ENCODE measurements at places on chromosomes 7 and 10.
A peak's percentile ranks its signal among the peaks of the same experiment; 100 is the strongest.

DNA sequence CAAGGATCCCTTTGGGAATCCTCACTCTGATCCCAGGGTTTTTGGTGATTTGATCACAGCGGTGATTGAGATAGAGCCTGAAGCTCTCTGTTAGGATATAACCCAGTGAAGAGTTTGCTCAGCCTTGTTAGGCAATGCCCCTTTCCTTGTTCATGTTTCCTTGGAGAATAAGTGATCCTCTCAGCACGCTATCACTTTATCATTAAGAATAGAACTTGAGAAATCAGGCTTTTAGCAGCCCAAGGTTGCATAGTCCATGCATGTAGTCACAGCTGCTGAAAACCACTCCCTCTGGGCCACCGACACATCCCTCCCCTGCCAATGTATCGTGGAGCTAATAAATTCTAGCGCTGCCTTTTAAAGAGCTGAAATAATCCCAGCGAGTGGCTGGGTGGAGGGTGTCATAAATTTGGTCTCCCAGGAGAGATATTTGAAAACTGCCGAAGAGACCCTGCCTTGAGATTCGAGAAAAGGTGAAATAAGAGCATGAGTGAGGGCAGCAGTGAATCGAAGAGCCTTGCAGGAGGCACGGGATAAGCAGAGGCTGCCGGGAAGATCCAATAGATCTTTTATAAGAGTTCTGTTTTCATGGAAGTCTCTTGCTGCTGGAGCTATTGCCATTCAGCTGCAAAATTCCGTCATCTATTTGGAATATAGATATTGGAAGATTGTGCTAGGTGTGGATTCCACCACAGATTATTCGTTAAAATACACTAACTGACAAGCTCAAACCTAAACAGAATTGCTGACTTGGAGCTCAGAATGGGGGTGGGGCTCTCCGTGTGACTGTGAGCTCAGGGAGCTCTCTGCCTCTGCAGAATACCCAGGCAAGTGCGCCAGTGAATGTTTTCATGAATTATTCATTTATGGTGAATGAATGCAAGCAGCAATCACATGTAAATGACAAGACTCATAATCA is 249.8 kb downstream of the TRIL start:
- DNase-seq = peak; percentile 81

- no peak for DNase-seq
Observed at GRCh38 chr10:132878730-132879407, 63.5 kb downstream of the CFAP46 start.

DNA sequence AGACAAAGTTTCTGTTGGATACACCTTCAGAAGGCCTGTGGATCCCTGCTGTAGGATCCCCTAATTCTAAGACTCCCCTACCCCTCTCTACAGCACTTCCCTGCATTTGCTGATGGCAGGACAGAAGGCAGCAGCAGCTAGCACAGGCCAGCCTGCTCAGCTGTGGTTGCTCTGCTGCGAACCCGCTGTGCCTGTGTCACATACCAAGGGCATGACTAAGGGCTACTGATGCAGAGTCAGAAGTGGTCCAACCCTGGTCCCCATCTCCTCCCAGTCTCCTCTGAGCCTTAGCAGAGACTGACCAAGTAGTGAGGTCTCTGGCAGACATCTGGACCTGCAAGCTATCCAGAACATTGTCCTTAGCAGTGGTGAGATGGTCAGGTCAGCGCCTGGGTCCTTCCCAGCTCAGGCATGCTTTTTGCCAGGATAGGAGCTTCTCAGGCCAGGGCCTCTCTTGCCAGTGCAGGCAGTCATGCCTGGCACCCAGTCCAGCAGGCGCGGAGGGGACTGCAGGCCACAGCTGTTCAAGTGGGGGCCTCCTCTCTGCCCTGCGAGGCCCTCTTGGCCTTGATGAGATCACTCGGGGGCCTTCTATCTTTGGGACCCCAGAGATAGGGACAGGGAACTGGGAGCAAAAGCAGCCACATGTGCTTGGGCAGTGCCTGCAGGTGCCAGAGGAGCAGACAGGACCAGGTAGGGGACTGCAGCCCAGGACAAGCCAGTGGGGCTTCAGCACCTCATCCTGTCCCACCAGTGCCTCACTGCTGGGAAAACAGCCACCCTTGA is 146.4 kb downstream of the ZNF248 start:
- no peak for DNase-seq

- no peak for DNase-seq
Observed at GRCh38 chr7:17063045-17063383, 181.2 kb upstream of the AGR3 start.

- no peak for DNase-seq
Observed at GRCh38 chr10:8670461-8670860, 616.0 kb downstream of the GATA3 start.

DNA sequence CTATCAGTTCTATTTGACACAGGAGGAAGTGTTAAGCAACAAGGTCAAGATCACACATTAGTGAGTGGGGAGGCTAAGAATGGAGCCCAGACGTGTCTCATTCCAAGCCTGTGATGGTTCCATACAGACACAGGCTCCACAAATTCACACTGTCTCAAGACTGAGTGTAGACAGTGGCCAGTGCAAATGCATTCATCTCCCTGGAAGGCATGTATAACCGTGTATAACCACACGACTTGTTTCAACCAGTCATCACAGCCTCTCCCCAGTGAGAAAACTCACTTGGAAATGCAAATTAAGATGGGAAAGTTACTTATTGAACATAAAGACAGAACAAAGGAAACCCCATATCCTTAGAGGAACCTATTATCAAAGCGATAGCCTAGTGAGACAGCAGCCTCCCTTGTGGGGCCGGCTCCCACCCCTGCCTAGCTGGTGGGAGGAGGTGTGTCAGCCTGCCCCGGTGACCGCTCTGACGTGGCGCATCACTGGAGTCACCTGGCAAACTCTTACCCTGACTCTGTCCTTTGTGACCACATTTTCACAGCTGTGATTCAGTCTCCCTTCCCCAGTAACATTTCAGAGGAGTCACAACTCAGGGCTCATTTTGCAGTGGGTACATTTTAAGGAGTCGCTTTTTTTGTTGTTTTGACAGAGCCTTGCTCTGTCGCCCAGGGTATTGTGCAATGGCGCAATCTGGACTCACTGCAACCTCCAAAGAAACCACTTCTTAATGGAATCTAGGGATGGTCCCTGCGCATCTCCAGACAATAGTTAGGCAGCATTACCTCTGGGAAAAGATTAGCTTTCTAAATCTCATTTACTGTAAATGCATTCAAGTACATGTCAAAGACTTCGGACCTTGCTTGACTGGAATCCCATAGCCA is 126.6 kb upstream of the PARD3 start:
- DNase-seq = no peak

- no peak for DNase-seq
Observed at GRCh38 chr10:74055383-74056049, 57.6 kb downstream of the VCL start.

DNA sequence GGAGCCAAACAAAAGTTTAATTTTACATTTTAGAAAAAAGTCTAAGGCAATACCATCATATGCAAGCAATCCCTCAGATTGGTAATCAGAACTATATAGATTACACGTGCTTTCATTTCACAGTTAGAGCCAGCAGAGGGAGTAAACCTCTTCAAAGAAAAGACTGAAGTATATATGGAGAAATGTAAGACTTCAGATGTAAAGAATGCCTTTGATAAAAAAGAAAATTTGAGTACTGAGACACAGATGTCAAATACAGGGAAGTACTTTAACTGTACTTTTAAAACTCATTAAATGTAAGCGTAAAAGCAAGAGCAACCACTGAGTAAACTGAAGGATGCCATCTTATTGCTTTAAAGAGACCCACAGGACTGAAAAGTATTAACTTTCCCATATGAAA is 101.4 kb upstream of the FAM133B start:
- DNase-seq = peak; percentile 86

DNA sequence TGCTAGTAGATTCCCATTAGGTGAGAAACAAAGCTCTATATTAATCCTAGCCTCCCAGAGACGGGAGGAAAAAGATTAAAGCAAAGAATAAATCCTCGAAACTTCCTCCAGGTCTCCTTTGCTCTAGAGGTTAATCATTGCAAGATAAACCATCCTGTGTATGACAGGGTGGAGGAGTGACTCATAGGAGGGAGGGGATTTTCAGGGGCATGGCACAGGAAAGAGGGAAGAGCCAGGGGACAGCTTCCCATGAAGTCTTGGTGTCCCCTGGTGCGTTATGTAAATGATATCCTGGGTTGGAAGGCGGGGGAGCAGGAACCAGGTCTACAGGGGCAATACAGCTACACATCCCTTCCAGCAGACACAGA is 780 bp downstream of the CYP3A5 start:
- DNase-seq = no peak

DNA sequence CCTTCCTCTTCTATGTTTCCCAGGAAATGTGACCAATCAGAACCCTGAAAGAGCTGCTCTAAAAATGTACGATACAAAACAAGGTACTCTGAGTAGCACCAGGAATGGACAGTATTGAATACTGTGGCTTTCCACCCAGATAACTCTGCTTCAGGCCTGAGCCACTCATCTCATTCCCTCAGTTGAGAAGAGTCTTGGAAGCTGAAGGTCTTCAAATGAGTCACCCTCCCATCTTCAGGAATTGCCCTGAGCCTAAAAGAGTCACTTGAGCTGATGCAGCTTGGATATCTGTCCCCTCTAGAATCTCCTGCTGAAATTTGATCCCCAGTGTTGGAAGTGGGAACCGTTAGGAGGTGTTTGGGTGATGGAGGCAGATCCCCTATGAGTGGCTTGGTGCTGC is 210.4 kb downstream of the DGKI start:
- no peak for DNase-seq

DNA sequence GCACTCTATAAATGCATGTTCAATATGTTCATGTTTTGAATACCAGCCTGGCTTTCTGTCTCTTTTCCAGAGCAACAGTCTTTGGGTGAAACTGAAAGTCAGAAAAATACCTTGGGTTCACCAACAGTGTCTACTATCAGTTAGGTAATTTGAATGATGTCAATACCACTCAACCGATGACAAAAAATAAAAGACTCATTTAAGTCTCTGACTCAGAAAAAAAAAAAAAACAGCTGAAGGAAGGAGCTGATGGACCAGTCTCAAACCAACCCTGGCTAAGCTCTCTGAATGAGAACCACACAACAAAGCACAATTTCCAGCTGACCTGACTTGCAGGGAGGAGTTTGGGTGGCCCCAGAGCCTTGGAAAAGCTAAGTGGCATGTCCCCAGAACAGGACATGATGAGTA is 42.5 kb downstream of the ABLIM1 start:
- DNase-seq = peak; percentile 6

DNA sequence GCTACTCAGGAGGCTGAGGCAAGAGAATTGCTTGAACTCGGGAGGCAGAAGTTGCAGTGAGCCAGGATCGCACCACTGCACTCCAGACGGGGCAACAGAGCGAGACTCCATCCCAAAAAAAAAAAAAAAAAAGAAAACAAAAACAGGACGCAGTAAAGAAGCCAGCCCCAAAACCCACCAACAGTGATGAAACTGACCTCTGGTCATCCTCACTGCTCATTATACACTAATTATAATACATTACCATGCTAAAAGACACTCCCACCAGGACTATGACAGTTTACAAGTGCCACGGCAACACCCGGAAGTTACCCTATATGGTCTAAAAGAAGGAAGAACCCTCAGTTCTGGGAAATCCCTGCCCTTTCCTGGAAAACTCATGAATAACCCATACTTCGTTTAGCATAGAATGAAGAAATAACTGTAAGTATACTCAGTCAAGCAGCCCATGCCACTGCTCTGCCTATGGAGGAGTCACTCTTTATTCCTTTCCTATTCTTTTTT is 40.0 kb upstream of the EIF4H start:
- no peak for DNase-seq

GRCh38 chr7:55070271-55070743 is 51.5 kb downstream of the EGFR start:
- DNase-seq = no peak

DNA sequence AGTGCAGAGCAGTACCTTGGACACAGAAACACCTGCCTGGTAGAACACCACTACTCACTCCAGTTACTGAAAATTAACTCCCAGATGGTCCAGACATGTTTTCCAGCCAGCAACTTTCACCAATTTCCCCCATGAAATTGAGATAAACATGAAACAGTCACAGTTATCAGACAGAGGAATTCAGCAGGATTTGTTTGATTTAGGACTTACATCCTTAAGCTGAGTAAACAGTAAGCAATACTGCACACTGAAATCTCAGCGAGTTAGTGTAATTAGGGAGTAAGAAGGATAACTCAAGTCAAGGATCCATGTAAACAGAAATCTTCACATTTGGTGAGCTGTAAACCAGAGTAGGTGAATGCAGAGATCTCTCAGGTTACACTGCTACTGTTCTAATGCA is 353.5 kb downstream of the ELMO1 start:
- DNase-seq = no peak

DNA sequence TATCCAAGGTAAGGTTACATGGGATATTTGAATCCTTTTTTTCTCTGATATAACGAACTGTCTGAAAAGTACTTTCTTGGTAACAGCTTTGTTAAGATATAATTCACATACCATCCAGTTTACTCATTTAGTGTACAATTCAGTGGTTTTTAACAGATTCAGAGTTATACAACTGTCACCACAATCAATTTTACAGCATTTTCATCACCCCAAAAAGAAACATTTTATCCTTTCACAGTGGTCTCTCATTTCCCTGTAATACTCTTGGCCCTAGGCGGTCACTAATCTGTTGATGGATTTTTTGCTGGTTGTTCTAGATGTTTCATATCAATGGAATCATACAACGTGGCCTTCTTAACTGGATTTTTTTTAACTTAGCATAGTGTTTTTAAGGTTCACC is 91.6 kb downstream of the GLCCI1 start:
- DNase-seq = no peak

DNA sequence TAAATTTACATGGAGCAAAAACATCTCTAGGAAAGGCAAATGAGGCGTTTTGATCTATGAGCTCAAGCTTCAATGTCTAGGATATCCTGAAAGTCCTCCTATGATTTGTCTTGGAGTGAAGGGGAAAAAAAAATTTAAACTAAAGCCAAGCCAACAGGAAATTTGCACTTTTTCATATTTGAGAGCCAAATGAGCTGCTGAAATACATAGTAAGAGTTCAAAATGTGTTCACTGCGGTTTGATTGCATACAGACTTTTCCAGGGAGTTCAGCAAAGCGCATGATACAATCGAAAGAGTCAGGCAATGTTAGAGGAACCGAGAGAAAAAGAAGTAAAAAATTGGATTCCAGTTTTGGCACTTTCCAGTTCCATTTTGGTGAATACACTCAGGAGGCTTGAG is 633.4 kb upstream of the MGMT start:
- DNase-seq = no peak

GRCh38 chr10:59585046-59585700 is 124.5 kb downstream of the SLC16A9 start:
- no peak for DNase-seq

GRCh38 chr10:68800211-68800610 is 27.1 kb upstream of the STOX1 start:
- no peak for DNase-seq

DNA sequence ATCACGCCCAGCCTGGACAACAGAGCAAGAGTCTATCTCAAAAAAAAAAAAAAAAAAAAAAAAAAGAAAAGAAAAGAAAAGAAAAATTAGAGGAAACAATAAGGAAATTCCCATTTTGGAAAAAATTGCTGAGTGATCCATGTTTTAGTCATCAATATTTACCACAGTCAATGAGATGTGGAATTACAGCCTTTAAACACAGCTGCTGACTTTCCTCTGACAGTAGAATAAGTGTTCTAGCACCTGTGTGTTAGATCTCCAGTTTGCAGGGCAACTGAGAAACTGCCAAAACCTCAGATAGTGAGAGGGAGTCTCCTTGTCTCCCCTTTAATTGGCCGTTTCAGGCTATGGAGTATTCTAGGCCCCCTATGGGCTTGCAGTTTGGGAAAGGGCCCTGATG is 520.1 kb downstream of the KCNMA1 start:
- DNase-seq = no peak

GRCh38 chr10:21494191-21495001 is 31.1 kb downstream of the SKIDA1 start:
- peak; percentile 42 for DNase-seq

GRCh38 chr10:32371101-32371500 is 24.1 kb upstream of the EPC1 start:
- DNase-seq = no peak

All from NCI-H526 (cell line).